Calu3 (cell line): ENCODE measurements at places on chromosomes 7 and 10.

GRCh38 chr7:76048668-76048988 lies 722 bp downstream of the MDH2 start:
- peak overlapping the region; percentile 96 for H3K4me3 ChIP-seq
- H3K4me1 ChIP-seq = peaks cover 25% of the 10 kb centered on the region
- DNase-seq = no peak

- no peaks in the 10 kb centered on the region for H3K36me3 ChIP-seq
- no peaks in the 10 kb centered on the region for H3K27me3 ChIP-seq
- H3K4me3 ChIP-seq = no peak overlapping the region
- H3K27ac ChIP-seq = no peak overlapping the region
Measured at GRCh38 chr10:110842326-110842904, 29.3 kb upstream of the PDCD4 start.

DNA sequence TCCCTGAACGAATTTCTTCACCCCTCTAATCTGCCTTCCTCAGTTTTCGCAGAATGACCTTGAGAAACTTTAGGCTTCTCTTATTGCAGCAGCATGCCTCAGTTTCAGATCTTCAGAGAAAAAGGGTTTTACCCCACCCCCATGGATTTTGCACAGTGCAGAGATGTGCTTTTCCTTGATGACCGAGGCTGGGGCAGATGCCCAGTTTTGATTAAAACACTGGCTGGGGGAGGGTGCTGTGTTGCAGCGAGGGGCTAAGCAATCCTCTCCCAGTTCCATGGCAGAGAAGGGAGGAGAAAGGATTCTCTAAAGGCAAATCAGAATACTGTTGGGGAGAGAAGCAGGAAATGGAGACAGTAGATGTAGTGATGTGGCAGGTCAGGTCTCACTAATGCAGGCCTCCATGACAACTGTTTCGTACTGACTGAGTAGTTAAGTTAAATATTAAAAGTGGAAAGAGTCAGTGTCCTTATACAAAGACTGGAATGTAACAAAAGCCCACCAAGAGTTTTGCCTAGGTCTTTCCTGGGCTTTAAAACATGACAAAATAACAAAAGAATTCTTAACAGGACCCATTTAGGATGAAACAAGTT lies 50.8 kb upstream of the PDZD8 start:
- H3K36me3 ChIP-seq = no peaks in the 10 kb centered on the region
- H3K4me1 ChIP-seq = no peaks in the 10 kb centered on the region
- no peak overlapping the region for H3K27ac ChIP-seq
- peaks cover 1% of the 10 kb centered on the region for H3K27me3 ChIP-seq
- no peak for DNase-seq

GRCh38 chr7:284762-285722 lies 4.9 kb upstream of the FOXL3 start:
- H3K27me3 ChIP-seq = peaks cover 94% of the 10 kb centered on the region
- H3K4me1 ChIP-seq = peaks cover 13% of the 10 kb centered on the region
- H3K4me3 ChIP-seq = no peak overlapping the region
- H3K36me3 ChIP-seq = no peaks in the 10 kb centered on the region

DNA sequence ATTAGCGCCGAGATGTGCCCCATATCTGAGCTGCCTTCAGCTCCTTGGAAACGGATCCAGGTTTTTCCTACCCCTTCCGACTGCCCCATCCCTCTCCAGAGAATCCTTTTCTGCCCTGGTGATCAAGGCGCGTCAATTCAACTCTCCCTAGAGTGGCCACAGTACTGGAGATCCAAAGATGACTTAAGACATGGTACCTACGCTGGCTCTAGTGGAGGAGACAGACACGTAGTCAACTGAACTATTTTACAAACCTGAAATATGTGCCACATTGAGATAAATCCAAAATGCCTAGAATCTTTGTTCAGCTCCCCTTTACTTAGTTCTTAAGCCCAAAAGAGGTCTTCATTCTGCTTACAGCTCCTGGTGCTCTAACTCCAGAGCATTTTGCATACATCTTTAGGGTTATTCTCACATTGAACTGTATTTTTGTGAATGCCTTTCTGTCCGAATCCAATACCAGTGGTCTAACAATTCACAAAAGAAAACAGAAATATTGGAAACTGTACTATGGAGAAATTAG lies 444 bp upstream of the TNPO3 start:
- peak overlapping the region; percentile 99 for H3K27ac ChIP-seq
- H3K4me3 ChIP-seq = peak overlapping the region; percentile 95
- H3K4me1 ChIP-seq = peaks cover 6% of the 10 kb centered on the region
- no peak for DNase-seq

GRCh38 chr7:20412032-20412431 lies 81.3 kb downstream of the ITGB8 start:
- peaks cover 22% of the 10 kb centered on the region for H3K4me1 ChIP-seq
- H3K4me3 ChIP-seq = no peak overlapping the region
- H3K36me3 ChIP-seq = peaks cover 65% of the 10 kb centered on the region
- H3K27ac ChIP-seq = no peak overlapping the region
- no peaks in the 10 kb centered on the region for H3K27me3 ChIP-seq

GRCh38 chr10:69220041-69220451 lies at the start of gene HKDC1:
TSS of gene HKDC1 (plus strand) at chr10:69220332. CDS start at chr10:69220436, 104 bp downstream.
- peaks cover 78% of the 10 kb centered on the region for H3K36me3 ChIP-seq
- H3K27me3 ChIP-seq = no peaks in the 10 kb centered on the region
- peak; percentile 84 for DNase-seq

DNA sequence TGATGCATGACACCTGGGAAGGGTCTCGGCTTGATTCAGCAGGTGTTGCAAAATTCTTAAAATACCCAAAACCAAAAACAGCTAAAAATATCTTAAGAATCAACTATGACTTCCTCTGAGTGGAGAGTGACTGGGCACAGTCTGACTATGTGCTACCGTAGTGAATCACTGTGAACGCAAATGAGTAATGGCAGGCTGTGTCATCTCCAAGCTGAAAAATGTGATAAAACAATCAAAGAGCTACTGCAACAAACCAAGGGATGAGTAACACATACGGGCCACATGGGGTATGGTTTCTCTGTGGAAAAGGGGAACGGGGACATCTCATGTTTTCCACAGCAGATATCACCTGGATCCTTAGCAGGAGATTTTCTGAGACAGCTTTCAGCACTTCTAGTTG lies 127.5 kb downstream of the ABCA13 start:
- peaks cover 9% of the 10 kb centered on the region for H3K4me1 ChIP-seq
- H3K36me3 ChIP-seq = no peaks in the 10 kb centered on the region
- no peak for DNase-seq
- no peak overlapping the region for H3K4me3 ChIP-seq
- no peaks in the 10 kb centered on the region for H3K27me3 ChIP-seq
- no peak overlapping the region for H3K27ac ChIP-seq
